HFF-Myc (cell line): ENCODE measurements at places on chromosomes 16 and 17.

DNA sequence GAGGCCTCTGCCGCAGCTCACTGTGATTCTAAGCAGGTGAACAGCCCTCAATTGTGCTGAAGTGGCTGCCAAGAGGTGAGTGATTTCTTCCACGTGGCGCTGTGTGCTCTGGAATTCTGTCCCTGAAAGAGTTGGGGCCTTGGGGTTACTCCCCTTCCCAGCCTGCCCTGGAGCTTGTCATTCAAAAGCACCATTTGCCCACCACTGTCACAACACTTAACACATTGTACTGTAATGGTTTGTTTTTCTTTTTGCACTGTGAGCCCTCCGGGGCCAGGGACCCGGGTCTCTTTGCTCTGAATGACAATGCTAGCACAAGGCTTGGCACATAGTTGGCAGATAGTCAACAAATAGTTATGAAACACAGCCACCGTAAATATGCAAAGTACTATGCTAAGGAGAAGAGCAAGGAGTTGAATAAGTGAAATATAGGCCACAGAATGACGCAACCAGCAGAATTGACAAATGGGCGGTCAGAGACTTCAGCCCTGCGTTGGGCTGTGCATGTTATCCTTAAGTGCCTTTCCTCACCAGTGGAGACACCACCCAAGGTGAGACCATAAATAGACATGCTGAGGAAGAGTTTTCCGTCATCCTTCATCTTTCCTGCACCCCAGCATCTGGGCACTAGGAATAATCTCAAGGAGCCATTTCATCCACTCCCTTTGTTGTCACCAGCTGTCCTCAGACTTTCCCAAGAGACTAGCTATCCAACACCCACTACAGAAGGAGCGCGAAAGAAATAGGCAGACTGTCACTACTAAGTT lies 112.0 kb upstream of the DNAH9 start:
- no peak for DNase-seq

DNA sequence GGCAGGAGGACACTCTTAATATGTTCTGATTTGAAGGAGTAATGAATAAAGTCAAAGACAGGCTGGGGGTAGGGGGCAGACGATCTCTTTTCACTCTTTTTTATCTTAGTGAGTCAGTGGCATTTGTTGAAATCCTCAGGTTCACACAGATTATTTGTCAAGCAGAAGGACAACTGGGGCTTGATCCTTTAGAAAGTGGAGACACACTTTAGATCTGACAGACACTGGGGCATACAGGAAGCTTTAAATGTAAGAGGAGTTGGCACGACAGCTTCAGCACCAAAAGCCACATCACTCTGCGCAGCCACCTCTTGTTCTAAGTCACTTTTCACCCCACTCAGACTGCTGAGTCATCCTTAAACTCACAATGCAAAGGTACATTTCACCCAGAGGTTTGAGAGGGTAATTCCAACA lies 121.5 kb downstream of the STXBP4 start:
- DNase-seq: no peak

DNA sequence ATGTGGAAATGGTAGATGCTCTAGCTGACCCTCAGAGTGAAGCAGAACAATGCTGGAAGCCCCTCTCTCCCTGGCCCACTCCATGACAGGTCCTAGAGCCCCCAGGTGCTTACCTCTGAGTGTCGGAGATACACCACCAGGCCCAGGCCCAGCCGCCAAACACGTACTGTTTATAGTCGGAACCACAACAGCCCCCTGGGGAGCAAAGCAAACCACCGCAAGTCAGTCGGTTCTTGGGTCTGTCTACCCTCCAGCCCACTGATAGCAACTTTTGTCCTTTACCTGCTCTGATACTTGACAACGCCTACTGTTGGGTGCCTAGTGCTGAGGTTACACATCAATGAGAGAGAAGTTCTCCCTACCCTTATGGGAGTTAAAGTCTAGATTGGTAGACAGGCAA lies 8.7 kb downstream of the FLOT2 start:
- DNase-seq: no peak

- DNase-seq: no peak
Observed at GRCh38 chr17:1958134-1958881, 66.8 kb downstream of the RTN4RL1 start.

- DNase-seq: no peak
Observed at GRCh38 chr16:8866884-8867215, 2.0 kb downstream of the CARHSP1 start.

DNA sequence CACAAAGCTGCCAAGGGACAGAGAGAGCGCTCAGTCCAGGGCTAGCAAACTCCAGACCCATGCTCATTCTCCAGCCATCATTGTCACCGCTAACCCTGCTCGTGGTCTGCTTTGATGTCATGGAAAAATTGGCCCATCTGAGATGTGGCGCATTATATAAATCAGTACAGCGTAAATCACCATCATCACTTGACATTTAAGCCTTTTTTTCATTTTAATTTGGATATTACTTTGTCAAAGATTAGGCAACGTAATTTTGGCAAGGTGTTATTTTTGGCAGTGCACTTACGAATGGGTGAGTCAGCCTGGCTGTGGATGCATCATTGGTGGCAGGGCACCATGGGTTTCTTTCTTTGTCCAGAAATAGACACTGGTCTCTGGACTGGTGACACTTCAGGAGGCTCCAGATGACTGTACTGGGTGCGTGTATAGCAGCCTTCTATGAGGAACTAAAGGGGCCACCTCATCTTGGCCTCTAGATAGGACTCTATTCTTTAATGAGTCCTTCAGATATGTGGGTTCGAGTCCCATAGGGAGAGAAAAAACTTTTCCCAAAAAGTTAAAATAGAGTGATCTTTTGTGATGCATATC lies 166.3 kb downstream of the MSI2 start:
- no peak for DNase-seq

GRCh38 chr16:84663433-84664101 lies 15.3 kb downstream of the KLHL36 start:
- DNase-seq: no peak

DNA sequence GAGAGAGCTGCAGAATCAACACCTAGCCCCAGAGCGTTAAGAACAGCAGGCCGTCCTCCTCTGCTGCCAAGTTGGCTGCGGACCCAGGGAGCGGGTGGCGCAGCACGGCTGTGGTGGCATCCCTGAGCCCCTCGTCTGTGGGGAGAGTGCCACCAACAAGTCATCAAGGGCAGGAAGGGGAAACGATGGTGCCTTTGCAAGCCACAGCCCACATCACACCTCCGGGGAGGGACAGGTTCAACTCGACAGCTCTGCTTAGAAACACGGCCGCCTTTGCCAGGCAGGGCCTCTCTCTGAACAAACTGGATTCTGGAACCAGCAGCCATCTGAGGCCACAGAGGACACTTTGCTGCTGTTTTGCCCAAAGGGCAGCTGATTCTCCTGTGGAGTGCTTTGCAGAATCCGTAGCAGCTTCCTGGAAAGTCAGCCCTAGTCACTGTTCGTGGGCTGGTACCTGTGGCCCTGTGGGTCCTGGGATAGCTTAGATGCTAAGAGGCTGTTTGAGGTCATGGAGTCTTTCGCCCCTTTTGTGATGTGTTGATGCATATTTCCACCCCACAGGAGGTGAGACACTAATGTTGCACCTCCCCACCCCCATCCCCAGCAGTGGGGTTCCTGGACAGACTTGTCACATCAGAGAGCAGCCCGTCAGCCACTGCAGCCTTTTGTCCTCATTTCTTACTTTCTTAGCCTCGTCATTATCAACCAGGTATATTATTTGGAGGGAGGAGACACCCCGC lies 270.6 kb downstream of the CPPED1 start:
- no peak for DNase-seq

DNA sequence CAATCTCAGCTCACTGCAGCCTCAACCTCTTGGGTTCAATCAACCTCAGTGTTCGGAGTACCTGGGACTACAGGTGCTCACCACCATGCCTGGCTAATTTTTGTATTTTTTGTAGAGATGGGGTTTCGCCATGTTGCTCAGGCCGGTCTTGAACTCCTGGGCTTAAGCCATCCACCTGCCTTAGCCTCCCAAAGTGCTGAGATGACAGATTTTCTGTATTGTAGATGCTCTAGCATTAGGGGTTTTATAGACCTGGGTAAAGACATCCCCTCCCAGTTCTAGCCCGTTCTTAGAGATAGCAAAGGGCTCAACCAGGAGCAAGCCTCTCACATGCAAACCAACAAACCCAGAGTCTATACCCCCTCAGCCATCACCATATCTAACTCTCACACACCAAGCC lies 57.3 kb downstream of the XYLT1 start:
- no peak for DNase-seq

- DNase-seq: no peak
Observed at GRCh38 chr16:143047-143446, 4.6 kb upstream of the NPRL3 start.

- no peak for DNase-seq
Observed at GRCh38 chr16:9115277-9115676, 23.8 kb downstream of the HAPSTR1 start.

GRCh38 chr16:17696616-17697015 lies 225.9 kb upstream of the XYLT1 start:
- no peak for DNase-seq

DNA sequence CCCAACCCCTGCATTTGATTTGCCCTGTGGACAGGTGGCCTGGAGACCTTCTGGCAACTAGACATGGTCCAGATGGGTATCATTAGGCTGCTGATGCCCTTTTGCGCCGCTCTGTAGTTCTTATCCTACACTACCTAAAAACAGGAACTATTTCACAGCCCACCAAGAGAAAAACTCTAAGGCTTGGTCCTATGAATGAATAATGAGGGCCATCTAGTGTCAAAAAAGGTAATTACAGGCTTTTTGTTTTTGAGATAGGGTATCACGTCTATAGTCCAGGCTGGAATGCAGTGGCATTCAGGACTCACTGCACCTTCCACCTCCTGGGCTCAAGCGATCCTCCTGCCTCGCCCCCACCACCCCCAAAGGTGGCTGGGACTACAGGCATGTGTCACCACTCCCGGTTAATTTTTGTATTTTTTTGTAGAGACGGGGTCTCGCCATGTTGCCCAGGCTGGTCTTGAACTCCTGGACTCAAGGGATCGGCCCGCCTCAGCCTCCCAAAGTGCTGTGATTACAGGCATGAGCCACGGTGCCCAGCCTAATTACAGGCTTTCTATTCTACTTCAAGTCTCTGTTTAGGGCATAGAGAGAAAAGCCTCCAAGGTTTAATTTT lies 20.9 kb downstream of the COIL start:
- peak; percentile 52 for DNase-seq

DNA sequence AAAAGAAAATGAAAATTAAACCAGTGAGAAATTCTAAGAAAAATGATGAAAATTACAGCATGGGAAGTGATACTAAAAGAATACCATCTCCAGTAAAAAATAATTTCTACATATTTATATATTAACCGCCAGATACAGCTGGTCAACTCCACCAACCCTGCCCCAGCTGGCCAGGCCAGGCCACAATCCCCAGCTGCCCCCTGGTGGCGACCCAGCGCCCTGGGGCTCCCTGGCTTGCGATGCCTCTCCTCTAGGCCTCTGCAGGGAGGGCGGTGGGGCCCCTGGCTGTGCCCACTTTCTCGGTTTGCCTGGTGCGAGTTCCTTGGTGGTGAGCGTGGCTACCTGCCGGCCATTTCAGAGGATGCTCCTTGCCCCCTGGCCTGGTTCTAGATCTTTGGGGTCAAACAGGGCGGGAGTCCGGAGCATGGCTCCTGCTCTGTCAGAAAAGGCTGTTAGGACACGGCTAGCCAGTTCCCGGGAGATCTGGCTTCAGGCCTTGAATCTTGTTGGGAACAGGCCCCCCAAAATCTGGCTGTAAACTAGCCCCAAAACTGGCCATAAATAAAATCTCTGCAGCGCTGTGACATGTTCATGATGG lies 14.5 kb downstream of the GLIS2 start:
- no peak for DNase-seq

- DNase-seq: no peak
Observed at GRCh38 chr17:55278173-55278961, 13.6 kb downstream of the HLF start.

- no peak for DNase-seq
Observed at GRCh38 chr17:74087002-74087585, 116.4 kb upstream of the RPL38 start.

- DNase-seq: no peak
Observed at GRCh38 chr17:80153004-80153403, 6.1 kb upstream of the EIF4A3 start.

DNA sequence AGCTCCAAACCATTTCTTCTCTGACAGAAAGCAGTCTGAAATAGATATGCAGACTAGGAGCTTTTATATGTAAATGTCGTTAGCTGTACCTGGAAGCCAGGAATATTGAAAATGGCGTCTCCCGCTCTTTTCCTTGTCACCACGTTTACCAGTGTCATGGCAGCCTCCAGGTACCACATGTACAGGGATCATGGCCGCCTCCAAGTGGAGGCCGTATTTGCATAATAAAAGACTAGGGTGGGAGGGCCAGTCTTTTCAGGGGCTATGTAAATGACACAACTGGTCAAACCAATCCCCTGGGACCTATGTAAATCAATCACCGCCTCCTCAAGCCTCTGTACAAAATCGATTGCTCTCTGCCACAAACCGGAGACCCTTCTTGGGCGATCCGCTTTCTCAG lies 54.3 kb downstream of the MYOCD start:
- no peak for DNase-seq

DNA sequence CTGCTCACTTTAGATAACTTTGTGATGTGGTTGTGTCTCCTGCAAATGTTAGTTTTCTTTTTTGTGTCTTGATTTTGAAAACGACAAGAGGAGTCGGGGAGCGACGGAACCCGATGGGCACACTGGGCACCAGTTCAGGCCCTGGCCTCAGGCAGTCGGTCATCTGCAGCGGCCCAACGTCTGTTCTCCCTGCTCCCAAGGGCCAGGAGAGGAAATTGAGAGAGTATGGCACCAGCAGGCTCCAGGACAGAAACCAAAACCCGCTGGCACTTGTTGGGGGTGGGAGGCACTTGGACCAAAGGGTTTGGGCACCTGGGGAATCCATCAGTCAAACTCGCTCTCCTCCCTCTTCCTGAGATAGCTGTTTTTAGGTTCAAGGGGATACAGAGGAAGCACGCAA lies 17.2 kb downstream of the RBFOX3 start:
- no peak for DNase-seq

DNA sequence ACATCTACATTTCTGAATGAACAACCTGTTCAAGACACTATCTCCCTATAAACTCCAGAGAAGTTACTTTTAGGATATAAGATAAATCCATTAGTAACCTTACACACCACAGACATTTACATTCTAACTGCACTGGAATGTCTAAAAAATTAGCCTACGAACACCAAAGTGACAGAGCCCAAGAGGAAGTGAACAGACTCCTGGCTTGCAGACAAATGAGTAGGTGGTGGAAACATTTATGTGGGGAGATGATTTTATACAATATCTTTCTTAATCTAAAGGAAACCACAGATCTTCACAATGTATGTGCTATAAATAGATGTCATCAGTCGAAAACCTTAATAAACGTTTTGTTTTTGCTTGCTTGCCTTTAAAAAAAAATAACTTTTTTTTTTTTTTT lies 18.8 kb downstream of the ZNF652 start:
- peak; percentile 19 for DNase-seq

DNA sequence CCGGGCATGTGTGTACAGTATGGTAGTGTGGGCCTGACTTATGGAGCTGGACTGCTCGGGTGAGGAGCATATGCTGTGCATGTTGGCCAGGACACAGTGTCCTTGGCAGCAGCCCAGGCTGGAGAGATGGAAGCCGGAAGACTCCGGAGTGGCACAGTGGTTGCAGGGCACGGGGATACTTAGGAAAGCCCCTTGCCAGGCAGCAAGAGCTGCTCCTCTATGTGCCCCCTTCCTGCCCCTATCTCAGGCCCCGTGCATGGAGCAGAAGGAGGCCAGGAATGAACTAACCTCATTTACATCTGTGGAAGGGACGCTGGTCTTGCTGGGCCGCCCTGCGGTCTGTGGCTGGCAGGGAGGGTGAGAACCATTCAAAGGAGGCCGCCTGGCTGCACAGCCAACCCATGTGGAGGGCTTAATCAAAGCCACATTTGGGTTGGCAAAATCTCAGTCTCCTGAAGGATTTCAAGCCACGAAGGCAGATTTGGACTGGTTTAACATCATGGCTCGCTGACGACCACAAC lies 32.2 kb upstream of the RCVRN start:
- DNase-seq: peak; percentile 56
